ENCODE measurements at places on chromosomes 7 and 10. TPM values are rescaled to one million over a fixed set of nuclear protein-coding genes. Genes with fewer than 3 reads are reported as not detected.

- DNase-seq = no peak
Observed at GRCh38 chr7:29865526-29865925, 59.2 kb downstream of the WIPF3 start.

GRCh38 chr7:82549616-82550285 is 106.2 kb upstream of the CACNA2D1 start:
- DNase-seq = no peak

DNA sequence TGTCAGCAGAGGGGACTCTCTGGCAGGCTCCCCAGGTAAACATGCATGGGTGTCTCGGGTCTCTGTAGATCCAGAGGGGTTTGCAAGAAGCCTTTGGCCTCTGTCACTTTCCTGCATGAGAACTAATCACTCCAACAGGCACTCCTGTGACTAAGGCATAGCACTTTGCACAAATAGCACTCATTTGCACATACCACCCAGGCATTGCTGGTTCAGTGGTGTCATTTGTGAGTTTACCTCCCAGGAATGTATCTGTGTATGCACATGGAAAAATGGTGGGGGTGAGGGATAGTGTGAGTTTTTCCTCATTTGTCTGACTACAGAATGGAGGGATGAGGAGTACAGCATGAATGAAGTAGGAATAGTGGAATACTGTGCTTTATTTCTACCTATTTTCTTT is 39.5 kb downstream of the CNNM1 start:
- no peak for DNase-seq

- no peak for DNase-seq
Observed at GRCh38 chr10:27949528-27950241, 49.2 kb downstream of the ODAD2 start.

- no peak for DNase-seq
Observed at GRCh38 chr10:106973288-106973687, 191.2 kb downstream of the SORCS1 start.

- DNase-seq = no peak
Observed at GRCh38 chr7:8560501-8560900, 127.1 kb downstream of the NXPH1 start.

DNA sequence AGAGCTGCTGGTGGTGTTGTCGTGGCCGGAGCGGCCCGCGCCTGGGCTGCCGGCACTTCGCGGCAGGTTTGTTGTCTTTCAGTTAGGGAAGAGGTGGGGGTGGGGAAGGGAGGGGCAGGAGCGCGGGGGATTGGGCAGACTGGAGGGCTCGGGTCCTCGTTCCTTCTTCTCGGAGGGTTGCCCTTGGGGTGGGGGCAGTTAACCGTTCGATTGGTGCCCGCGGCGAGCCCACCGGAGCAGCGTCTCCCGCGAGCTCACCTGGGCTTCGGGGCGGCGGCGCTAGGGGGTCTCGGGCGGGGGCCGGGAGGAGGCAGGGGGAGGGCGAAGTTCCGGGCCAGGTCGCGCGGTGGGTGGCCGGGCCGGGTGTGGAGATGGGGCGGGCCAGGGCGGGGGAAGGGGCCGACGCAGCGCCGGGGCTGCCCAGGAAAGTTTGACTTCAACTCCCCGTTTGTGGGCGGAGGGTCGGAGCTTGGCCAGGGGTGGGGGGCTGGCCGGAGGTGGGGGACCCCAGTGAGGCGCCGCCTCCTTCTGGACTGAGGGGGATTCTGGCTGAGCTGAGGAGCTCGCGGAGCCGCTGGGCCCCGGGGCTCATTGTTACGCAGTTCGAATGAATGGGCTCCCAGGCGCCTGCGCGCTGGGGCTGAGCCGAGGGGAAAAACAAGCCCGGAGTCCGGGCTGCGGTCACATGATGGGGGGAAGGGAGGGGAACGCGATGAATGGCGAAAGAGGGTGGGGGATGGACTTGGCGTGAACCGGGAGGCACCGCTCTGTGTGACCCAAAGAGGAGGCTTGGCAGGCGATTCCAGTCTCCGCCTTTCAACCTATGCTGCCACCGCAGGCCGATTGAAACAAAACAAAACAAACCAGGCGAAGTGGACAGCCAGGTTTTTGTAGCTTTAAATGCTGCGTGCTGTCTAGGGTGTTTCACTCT is 582 bp downstream of the HBP1 start:
- DNase-seq = peak; percentile 95

DNA sequence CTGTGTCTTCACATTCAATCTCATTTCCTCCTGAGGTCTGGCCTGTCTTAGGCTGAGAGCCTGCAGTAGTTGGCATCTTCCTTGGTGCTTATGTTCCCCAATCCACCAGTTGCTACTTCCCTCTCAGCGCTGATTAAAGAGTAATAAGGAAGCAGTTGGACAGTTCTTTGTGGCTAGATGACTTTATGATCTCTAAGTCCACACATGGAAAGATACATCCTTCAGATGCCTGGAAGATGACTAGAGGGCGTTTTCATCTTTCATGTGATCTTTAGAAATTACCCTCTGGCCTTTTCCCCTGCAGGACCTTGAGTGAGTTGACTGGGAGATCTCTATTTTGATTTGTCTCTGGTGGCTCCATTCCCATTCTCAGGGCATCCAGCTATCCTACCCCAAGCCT is 204.5 kb downstream of the GRM3 start:
- no peak for DNase-seq

DNA sequence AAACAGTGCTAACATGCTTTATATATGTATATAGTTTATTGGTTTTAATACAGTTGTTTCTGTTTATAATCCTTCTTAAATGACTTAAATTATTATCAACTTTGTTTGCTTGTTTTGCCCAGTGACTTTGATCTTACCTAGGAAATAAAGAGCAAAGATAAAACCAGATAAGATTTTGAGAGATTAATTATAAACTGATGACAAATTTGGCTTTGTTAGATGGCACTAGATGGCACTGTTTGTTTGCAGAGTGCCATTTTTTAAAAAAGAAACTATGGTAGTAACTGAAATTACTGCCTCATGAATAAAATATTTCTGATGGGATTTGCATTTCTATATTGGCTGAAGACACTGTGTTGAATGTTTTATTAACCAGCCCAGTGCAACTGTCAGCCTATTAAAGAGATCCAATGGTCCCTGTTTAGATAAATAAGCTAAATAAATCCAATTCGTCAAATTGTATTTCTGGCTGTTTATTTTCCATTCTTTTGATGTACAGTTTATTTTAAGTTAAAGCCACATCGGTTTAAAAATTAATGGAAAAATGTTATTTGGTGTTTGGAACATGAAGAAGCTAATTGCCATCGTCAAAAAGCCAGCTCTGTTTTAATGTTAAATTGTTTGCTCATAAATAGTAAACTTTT is 28.7 kb downstream of the VTI1A start:
- no peak for DNase-seq

- DNase-seq = no peak
Observed at GRCh38 chr10:67297637-67298181, 371.9 kb downstream of the LRRTM3 start.

- no peak for DNase-seq
Observed at GRCh38 chr7:27185013-27185853, at the start of gene HOXA11. TSS of gene HOXA11 (minus strand) at chr7:27185232. CDS start at chr7:27185144, 88 bp downstream.

GRCh38 chr7:141874787-141875186 is 33.5 kb upstream of the PRSS37 start:
- DNase-seq = no peak

GRCh38 chr7:18754766-18755165 is 259.2 kb downstream of the HDAC9 start:
- DNase-seq = no peak

DNA sequence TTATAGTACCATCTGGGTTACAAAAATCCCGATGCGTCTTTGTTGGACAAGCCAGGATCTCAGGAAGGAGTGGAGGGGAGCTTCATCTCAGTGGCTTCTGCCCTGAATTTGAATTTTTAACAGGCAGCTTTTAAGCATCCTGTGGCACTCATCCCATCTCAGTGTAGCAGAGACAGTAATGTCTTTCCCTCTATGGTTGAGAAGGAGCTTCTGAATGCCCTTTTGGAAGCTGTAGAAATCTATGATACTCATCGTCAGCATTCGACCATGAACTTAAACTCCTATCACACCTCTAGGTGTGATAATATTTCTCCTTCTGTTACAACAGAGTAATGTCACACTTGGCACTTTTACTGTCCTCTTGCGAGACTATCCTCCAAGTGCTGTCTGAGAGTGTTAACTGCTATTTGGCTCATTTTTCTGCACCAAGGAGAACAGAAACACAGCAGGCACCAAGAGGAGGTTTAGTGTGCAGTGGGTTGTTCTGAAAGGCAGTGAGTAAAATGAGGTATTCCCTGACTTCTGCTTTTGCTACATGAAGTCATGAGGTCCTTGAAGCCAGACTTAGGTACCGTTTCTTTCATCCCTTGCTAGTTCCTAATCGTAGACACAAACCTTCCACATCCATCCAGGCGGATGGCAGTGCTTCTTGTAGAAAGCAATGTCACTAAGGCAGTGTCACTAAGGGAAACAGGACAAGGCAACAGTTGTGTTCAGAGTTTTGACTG is 177.4 kb downstream of the CELF2 start:
- DNase-seq = no peak

DNA sequence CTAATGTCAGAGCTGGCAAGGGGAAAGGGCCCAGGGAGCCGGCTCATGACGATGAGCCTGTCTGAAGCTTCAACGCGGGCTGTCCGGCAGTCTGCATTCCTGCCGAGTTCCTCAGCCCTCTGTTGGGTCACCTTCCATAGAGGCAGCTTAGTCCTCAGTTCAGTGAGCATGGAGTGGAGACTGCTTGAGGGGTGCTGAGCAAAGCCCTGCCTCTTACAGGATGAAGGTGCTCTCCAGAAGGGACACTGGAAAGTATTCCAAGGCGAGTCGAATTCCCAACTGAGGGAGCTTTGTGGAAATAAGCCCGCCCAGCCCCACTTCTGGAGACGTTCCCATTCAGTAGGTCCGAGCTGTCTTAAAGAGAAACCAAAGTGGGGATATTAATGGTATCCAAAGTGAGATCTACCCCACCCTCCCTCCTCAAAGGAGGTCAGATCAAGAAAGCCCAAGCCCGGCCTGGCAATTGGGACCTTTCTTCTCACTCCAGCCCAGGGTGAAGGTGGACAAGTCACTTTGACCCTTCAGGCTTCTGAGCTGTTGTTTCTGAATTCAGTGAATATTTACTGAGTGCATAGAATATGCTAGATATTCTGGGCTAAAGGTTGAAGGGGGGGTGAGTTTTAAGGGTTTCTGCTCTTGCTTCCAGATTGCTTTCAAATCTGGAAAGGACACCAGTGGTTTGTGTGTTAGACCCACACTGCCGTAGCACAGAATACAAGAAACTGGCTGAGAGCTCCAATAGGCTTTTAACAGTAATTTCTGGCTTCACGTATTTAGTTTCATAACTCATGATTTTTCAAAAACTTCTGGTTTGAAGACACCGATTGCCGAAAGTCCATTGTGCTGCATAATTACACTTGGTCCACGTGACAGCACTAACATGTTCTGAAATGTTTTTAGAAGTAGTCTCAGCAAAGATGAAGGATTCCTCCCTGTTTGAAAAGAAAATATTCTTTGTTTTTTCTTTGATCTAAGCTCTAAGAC is 3.5 kb downstream of the EGFR start:
- no peak for DNase-seq

DNA sequence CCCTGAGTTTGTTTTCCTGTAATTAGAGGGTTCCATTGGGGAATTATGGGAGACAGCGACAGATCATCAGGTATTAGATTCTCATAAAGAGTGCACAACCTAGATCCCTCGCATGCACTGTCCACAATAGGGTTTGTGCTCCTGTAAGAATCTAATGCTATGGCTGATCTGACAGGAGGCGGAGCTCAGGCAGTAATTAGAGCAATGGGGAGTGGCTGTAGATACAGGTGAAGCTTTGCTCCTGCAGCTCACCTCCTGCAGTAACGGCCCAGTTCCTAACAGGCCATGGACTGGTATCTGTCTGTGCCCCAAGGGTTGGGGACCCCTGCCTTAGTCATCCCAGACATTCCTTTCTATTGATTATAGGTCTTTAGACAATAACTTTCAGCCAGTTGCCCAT is 894 bp upstream of the ZSCAN21 start:
- DNase-seq = no peak

DNA sequence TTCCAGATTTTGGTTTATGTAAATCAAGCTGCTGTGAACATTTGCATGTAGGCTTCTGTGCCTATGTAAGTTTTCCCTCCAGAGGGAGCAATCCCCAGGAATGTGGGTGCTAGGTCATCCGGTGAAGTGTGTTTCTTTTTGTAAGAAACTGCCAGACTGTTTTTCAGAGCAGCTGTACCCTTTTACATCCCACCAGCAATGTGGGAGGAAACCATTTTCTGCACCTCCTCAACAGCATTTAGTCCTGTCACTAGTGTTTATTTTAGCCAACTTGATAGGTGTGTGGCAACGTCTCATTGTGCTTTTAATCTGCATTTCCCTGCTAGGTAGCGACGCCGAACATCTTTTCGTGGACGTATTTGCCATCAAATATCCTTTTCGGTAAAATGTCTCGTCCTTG is 395.7 kb upstream of the FOXK1 start:
- DNase-seq = no peak

GRCh38 chr10:93954299-93954698 is 39.4 kb upstream of the PLCE1 start:
- DNase-seq = no peak

DNA sequence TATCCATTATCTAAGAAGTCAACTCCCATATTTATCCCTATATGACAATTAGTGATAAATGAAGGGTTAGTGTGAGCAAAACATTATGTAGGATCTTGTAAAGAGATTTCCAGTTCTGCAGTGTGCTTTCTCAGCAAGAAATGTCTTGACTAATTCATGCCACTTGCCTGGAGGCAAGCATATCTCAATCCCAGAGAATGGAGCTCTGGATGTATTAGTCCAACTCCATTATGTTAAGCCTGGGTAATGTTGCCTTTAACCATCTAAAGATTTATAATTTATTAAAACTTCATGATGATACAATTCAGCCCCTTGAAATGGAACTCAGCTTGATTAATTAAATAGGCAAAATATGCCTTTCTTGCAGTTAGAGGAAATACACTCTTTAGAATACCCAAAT is 1079.9 kb upstream of the LRRTM3 start:
- no peak for DNase-seq

GRCh38 chr10:75291805-75292204 is 56.0 kb upstream of the COMTD1 start:
- no peak for DNase-seq

- no peak for DNase-seq
Observed at GRCh38 chr10:71085689-71086438, 126.5 kb upstream of the UNC5B start.

- no peak for DNase-seq
Observed at GRCh38 chr10:43079856-43080255, 3.0 kb downstream of the RET start.

DNA sequence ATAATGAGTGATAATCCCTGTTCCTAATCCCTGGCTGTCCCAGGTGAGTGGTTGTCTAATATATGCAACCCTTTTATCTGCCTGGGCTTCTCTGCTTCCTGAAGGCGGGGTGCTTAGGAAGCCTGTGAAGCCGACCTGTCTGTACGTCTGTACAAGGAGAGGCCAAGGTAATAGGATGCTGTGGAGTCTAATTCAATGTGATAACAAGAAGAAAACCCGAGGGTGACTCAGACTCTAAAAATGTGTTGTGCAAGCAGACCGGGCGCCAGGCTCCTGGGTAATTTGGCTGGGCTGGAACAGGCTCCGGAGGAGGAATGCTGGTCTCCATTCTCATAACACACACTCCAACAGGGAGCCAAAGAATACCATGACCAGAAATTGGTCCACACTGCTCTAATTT is 43.6 kb downstream of the THNSL1 start:
- no peak for DNase-seq

PMPCB gene
- 62.9 TPM for total RNA-seq

SORCS3 gene
- total RNA-seq = not detected

SPOCK2 gene
- 24.9 TPM for total RNA-seq

CDK1 gene
- 52.9 TPM for total RNA-seq

GPR85 gene
- not detected for total RNA-seq

FRG2B gene
- total RNA-seq = not detected

TSPAN13 gene
- total RNA-seq = 4.1 TPM

SEMA3D gene
- total RNA-seq = not detected

AKR1C3 gene
- total RNA-seq = 3.8 TPM

SPAM1 gene
- total RNA-seq = not detected
